ENCODE measurements at places on chromosomes 5 and 9. TPM values are rescaled to one million over a fixed set of nuclear protein-coding genes. Genes with fewer than 3 reads are reported as not detected.

DNA sequence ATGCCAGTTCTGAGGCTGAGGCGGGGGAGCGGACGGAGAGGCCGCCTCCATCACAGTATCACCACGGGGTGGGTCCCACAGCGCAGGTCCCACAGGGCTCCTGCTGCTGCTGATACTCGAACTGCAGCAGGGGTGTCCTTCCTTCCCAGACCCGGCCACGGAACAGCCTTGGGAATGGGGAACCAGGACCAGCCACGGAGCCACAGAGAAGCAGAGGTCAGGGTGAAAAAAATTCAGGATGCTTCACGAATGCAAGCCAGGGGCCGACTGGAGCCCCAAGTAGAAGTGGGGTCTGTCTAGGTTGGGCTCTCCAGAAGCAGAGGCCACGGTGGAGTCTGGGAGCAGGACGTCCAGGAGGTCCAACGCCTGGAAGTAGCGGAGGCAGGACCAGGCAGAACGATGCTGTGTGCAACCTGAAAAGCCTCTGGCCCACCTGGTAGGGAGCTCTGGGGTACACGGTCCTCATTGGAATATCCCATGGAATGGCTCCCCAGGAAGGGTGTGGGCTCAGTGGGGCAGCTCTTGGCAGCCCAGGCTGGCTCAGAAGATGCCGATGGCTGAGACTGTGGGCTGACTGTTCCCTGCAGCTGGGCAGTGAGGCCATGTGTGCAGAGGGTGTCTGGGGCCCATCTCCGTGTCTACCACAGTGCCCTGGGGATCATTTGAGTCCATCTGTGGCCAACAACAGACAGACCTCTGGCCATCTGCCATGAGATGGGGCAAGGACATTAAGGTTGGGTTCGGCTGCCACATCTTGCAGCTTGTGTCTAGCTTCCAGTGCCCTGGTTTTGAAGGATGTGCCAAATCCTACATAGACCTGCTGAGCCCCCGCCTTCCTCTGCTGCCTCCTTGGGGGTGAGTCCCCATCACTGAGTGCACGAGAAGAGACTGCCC, 66.9 kb upstream of the FCN1 start:
- DNase-seq = no peak

Gene GNPDA1
- 30.0 TPM for total RNA-seq

DNA sequence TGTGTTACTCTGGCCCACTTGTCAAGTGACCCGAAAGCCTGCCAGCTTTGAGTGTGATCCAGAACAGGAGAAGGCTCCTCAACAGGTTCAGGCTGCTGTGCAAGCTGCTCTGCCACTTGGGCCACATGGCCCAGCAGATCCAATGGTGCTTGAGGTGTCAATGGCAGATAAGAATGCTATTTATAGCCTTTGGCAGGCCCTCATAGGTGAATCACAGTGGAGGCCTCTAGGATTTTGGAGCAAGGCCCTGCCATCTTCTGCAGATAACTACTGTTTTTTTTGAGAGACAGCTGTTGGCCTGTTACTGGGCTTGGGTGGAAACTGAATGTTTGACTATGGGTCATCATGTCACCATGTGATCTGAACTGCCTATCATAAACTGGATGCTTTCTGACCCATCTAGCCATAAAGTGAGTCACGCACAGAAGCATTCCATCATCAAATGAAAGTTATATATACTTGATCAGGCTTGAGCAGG, 180.8 kb downstream of the CARTPT start:
- DNase-seq = no peak

- DNase-seq = no peak
Observed at GRCh38 chr9:112971415-112971814, 40.6 kb downstream of the ZNF883 start.

- DNase-seq = no peak
Observed at GRCh38 chr9:92179286-92180001, 64.2 kb upstream of the SPTLC1 start.

- DNase-seq = no peak
Observed at GRCh38 chr9:135409286-135410200, 70.0 kb upstream of the PPP1R26 start.

DNA sequence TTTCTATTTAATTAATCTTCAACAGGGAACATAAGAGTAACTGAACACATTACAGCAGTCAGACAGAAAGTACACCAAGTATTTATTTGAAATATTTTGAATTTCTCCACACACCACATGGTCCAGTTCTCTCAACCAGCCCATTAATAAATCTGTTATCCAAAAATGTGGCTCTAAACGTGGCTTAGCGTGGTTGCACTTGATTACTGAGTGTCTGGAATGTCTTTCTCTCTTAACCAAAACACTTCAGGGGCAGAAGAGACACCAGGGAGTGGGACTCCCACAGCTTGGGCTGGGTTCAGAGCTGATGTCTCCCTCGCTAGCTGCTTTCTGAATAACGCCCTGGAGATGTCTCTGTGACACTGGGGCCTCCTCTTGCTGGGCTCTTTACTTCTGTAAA, 52.6 kb upstream of the FANCC start:
- no peak for DNase-seq

DNA sequence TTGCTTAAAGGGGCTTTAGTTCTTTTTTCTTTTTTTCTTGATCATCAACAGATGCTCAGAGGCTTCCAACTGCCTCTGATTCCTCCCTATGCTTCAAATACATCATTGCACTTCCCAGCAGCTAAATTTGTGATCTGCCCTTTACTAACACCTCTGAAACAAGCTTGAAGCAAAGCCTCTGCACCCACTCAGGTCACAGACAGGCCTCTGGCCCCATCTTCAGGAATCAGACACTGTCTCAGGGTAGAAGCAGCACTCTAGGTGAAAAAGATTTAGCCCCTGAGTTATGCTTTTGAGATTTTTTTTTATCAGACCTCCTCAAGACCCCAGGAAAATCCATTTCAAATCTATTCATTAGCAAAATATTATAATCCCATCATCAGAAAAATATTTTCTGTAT, 91.5 kb downstream of the MAMDC2 start:
- DNase-seq = no peak

Gene BTNL9
- total RNA-seq = 13.0 TPM

- peak; percentile 26 for DNase-seq
Observed at GRCh38 chr5:78295035-78295961, 800 bp upstream of the AP3B1 start.

GRCh38 chr5:43638546-43638945, 35.6 kb downstream of the NNT start:
- no peak for DNase-seq

DNA sequence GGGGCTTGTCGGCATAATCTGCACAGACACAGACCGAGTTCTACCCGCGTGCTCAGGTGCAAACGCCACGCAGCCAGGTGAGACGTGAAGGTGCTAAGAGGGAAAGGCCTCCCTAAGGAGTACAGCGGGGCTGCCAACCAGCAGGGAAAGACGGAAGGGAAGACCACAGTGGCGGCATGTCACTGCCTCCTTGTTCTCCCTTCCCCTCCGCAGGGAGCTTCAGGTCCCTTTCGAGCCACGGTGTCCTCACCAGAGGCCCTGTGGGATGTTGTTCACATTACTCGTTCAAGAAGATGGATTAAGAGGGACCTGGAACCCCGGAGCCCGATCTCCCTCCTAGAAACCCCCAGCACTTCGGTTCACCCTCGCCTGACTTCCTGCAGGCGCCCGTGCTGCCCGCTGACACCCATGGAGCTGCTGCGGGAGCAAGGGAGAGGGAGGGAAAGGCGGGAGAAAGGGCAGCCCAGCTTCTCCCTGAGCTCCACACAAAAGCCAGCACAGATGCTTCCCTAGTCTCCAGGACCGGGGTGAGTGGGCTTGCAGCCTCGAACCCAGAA, 686 bp downstream of the BRD9 start:
- DNase-seq = no peak

DNA sequence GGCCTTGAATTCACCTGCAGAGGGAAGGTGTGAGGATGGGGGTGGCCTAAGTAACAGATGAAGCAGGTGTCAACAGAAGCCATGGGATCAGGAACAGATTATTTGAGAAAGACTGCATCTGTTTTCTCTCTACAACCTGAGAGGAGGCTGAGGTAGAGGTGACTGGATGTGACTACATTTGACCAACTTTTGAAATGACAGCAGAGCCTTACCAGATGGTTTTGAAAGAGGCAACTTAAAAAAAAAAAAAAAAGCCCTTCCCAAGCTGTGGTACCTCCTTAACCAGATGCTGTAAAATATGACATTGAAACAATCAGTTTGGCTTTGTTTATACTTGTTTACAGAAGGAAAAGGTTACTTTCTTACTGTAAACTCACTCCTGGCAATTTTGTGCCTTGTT, 108.6 kb downstream of the TRIO start:
- no peak for DNase-seq

GRCh38 chr5:168680395-168680794, 101.2 kb upstream of the PANK3 start:
- DNase-seq = no peak

DNA sequence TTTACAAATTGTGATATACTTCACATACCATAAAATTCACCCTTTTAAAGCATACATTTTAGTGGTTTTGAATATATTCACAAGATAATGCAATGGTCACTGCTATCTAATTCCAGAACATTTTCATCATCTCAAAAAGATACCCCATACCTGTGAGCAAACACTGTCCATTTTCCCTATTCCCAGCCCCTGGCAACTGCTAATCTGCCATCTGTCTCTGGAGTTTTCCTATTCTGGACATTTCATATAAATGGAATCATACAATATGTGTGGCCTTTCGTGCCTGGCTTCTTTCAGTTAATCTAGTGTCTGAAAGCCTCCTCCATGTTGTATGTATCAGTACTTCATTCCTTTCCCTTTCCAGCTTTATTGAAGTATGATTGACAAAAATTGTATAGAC, 14.7 kb downstream of the SNX30 start:
- DNase-seq = no peak

DNA sequence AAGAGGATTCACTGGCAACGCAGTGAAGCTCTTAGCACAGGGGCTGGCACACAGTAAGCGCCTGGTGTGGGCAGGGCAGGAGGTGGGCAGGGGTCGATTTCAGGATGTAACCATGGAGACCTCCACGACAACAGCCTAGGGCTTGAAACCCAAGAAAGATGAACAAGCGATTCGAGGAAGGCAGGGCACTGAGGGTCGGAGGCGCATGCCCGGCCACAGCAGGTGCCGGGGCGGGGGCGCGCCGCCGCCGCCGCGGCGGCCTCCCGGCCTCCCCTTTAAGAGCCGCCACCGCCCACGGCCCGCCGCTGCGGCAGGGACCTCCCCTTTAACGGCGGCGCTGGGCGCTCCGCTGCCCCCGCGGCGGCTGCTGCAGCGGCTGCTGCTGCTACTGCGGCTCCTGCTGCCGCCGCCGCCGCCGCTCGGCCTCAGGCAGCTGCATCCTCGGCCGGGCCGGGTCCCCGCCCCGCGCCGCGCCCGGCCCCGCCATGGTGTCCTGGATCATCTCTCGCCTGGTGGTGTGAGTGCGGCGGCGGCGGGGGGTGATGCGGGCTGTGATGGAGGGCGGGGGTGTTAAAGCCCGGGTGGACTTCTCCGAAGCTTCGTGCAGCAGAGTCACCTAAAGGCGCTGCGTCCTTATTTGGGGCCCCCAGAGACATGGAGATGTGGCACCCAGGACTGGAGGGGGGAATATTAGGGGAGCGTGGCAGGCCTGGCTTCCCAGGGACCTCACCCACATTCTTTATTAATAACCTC, at the start of gene REEP2:
Gene REEP2, plus strand, starts transcription at position 334 of the 753 bp plus-strand sequence. Its CDS starts 152 bp downstream, at position 486.
- DNase-seq = no peak

DNA sequence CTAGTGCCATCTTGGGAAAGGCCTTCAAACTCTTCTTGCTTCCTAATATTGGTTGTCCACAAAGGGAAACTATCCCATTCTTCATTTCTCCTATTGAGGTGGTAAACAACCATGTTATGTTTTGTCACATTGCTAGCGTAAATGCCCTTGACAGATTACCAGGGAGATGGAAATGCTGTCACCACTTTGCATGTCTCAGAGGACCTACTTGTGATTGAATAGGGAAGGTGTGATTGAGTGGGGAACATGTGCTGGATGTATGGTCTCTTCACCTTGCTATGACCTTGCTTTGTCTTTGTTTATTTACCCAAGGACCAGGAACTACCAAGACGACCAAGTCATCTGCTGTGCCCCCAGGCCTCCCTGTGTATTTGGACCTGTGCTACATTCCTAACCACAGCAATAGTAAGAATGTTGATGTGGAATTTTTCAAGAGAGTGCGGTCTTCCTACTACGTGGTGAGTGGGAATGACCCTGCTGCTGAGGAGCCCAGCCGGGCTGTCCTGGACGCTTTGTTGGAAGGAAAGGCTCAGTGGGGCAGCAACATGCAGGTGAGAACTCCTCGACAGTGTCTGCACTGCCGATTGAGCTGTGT, 96.1 kb downstream of the MAP1B start:
- DNase-seq = no peak

Gene FOXD1
- 2.8 TPM for total RNA-seq

DNA sequence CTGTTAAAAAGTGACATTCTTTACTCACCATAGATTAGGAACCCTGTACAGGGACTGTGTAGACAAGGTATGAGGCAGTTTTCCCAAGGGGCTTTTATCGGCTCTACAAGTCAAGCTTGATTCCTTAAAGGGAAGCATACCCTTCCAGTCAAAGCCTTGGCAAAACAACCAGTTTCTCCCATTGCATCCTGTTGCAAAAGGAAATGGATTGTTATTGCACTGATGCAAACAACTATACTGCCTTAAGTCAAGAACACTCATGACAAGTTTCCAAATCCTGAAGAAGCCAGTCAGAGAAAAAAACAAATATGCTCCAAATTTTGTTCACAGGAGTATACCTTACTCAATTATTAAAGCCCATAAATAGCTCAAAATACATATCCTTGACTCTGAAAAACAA, 67.5 kb downstream of the RGMB start:
- no peak for DNase-seq

DNA sequence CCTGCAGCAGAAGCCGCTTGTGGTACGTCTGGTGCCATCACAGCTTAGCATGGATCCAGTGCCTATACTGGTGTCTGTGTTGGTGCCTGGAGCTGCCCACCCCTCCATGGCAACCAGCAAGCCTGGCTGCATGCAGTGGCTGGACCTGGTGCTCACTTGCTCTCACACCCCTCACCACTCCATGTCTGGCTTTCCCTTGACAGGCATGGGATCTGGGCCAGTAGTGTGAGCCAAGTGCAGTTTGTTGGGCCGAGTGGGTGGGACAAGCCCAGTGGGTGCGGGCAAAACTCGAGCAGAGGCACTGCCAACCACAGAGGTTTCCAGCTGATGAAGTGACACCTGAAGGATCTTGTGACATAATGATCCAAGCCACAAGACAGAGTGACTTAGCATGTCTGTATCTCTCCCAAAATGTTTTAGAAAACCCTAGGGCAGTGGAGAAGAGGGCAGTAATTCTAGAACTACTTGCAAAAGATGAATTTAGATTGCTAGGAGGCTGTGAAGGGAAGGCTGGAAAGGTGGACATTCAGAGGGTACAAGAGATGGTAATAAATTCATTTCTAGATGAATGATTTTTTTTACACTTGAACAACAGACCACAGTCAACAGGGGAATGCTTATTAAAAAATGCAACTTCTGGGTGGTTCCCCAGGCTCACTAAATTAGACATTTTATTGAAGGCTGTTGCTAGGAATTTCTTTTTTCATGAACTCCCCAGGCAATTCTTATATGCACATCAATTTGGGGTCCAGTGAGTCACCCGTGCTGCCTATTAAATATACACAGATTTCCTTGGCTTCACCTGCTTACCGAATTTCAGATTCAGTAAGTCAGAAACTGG, 660.3 kb downstream of the TLR4 start:
- DNase-seq = no peak

- DNase-seq = no peak
Observed at GRCh38 chr5:56961746-56962145, 9.8 kb upstream of the MIER3 start.

Gene PRR16
- 13.4 TPM for total RNA-seq

Gene SET
- 150 TPM for total RNA-seq

Gene RICTOR
- total RNA-seq = 36.8 TPM

GRCh38 chr5:43412644-43413043, 453 bp upstream of the CCL28 start:
- DNase-seq = no peak
